ENCODE measurements at places on chromosomes 7 and 10.

DNA sequence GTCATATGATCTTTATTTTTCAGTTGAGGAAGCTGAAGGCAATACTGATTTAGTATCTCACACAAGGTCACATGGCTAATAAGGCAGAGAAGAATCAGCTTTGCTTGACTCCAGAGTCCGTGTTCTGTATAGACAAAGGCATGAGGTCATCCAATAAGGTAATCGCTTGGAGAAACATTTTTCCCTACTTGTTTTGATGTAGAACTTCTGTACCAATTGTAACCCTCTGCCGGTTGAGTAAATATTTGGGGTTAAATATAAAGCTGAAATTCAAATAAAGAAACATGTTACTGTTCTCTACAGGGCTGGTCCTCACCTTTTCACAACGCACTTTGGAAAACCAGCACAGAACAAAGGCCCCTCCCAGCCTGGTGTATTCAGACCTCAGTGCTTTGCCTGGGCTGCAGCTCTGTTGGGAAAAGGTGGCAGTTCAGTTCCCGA lies 83.0 kb upstream of the INSYN2A start:
- DNase-seq = no peak

GRCh38 chr10:74406006-74406405 lies 255.0 kb downstream of the ADK start:
- DNase-seq = no peak

DNA sequence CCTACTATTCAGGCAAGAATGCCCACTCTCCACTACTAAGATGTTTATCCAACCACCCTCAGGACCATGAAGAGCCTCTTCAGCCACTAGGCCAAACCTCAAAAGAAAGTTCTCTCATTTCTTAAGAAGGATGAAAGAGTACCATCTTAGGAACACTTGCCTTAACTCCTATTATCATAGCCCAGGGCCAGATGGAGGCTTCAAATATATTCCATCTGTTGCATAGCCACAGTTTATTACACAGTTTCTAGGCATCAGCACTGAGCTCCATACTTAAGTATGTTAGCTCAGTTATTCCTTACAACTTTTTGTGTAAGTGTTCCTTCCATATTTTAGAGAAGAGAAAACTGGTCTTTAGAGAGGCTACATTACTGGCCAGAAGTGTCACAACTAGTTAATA lies 37.4 kb upstream of the YAE1 start:
- DNase-seq = no peak

DNA sequence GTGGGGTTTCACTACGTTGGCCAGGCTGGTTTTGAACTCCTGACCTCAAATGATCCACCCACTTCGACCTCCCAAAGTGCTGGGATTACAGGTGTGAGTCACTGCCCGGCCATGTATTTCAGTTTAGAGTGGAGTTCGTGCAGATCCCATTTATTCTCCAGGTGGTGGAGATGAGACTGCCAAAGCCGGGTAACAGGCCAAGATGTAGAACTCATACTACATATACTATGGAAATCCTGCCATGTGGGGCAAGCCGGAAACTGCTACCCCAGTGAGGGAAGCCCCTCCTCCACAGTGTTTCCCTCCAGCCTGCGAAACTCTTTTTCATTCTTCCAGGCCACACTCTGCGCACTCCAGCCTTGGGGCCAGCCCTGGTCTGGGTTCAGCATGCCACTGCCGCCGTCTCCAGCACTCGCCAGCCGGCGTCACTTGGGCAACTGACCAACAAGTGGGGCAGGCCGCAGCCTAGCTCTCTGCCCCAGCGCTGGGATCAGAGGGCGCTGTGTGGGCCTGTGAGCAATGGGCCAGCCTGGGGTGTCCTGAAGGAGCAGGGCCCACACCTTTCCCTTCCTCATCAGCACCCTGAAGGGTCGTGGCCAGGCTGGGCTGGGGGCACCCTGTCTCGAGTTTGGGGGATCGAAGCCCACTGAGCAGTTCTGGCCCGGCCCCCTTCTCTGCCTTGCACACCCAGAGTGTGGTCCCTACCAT lies 122.0 kb downstream of the TRRAP start:
- DNase-seq = no peak

DNA sequence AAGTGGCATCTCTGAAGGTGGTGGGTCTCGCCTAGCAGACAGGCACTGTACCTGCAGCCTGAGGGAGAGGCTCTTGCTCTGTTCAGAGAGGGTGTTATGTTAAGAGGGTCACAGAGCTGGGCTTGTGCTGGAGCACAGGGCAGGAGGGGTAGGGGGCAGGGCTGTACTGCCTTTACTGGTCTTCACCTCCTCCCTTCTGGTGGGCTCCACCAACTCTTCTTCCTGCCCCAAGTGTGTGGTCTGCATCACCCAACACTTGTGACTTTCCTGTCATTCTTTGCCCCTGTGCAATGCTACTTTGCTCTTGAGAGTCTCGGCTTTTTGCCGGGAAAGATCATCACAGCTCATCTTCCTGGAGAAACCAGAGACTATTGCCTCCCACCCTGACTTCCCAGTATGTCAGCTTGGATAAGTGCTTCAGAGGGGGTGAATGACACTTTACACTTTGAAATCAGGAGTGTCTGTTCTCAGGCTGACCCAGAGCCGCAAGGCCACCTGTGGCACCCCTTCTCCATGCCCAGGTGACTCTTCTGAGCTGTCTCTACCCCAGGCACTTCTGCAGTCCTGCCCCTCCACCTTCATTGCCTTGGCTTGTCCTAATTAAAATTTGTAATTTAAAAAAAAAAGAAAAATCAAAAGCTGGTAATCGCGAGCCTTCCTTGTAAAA lies 38.4 kb upstream of the IKZF1 start:
- no peak for DNase-seq

DNA sequence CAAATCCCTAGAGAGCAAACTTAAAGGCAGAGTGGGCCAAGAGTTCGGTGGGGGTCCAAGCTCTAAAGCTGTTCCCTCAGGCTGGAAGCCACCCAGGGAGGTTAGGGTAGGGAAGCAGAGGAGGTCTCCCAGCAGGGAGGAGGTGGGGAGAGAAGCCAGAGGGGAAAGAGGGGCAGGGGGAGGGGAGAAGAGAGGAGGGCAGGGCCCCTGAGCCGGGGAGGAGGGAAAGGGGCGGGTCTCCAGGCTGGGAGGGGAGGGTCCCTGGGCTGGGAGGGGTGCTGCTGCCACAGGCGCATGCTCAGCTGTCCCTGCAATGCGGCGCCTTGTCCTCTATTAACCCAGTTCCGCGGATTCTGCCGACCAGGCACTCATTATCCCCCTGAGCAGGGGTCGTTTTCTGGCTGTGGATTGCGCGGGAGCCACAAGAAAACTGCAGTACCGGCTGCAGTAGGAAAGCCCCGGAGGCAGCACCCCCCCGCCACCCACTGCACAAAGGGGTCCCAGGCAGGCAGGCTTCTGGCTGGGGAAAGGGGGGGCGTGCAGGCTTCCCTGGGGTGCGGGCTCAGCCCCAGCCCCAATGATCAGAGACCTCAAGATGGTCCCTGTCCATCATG lies 49.3 kb downstream of the CAMK2B start:
- no peak for DNase-seq

DNA sequence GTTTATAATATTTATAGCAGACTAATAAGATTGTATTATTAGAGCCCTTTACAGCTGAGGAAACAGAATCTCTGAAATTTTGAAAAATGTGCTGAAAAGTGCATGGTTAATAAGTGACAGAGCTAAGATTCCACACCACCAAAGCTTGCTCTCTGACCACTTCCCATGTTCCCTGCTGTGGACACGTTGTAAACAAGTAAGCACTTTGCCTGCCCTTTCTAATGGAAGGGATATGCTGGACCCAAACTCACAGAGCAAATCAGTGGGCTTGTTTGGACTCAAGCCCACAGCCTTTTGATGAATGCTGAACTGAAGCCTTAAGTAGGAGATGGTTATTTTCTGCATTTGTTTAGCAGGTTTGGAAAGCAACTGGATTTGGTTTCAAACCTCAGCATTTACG lies 214.0 kb upstream of the TMEM72 start:
- DNase-seq = no peak

GRCh38 chr10:130999376-131000202 lies 311.9 kb downstream of the TCERG1L start:
- DNase-seq = no peak

Data from activated CD8-positive, alpha-beta memory T cell treated with anti-CD3 and anti-CD28 coated beads for 1 hour (primary cell).